Skin of body (tissue), 3 donors: ENCODE measurements at places on chromosomes 2 and 18. TPM values are rescaled to one million over a fixed set of nuclear protein-coding genes. Genes with fewer than 3 reads are reported as not detected.

Gene FNDC4
- 10.6 TPM for total RNA-seq

Gene ACKR3
- total RNA-seq: 27.3 TPM

Gene EVA1A
- 10.7 TPM for total RNA-seq

GRCh38 chr2:179239195-179239594 is 25.4 kb downstream of the SESTD1 start:
- no peak for DNase-seq

GRCh38 chr2:163757814-163758213 is 22.0 kb upstream of the FIGN start:
- DNase-seq: no peak

GRCh38 chr2:167794554-167795255 is 452.7 kb downstream of the STK39 start:
- DNase-seq: no peak

GRCh38 chr2:159904127-159904958 is 106.3 kb upstream of the CD302 start:
- no peak for DNase-seq

GRCh38 chr2:65204461-65205210 is 23.0 kb upstream of the ACTR2 start:
- no peak for DNase-seq

- DNase-seq: no peak
These were observed 298.4 kb downstream of the MYCN start for GRCh38 chr2:16238786-16239185.

GRCh38 chr2:105912081-105912480 is 167.4 kb downstream of the NCK2 start:
- no peak for DNase-seq

DNA sequence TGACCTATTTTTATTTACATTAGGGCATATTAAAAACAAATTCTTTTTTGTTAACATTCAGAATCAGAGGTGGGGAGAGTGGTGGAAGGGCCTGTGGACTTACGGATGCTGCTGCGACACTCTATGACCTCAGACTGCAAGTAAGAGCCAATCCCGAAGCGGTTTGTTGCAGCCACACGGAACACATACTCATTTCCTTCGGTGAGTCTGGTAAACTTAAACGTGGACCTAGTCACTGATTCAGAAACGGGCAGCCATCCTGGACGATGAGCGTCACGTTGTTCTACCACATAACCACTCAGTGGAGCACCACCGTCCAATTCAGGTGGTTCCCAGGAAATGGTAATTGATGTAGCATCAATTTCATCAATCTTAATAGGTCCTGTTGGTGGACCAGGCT is 61.9 kb downstream of the PLEKHA3 start:
- no peak for DNase-seq

DNA sequence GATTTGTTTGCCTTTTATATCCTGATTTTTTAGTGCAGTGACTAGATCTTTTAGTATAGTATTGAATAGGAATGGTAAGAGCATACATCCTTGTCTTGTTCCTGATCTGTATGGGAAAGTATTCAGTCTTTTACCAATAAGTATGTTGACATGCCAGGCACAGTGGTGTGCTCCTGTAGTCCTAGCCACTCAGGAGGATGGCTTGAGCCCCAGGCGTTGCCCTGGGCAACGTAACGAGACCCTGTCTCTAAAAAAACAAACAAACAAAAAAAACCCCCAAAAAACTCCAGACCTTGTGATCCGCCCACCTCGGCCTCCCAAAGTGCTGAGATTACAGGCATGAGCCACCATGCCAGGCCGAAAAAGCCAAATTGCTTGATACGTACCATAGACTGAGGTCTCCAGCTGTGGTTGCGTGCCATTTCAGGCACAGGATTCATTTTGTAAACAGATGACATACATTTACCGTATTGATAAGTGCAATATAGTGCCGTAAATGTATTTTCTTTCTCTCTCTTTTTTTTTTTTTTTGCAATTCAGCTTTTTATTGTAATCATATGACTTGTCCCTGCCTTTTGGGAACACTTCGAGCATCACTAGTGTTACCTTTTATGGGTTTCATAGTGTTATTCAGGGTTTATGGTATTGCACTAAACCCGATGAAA is 18.5 kb downstream of the BIRC6 start:
- DNase-seq: no peak

DNA sequence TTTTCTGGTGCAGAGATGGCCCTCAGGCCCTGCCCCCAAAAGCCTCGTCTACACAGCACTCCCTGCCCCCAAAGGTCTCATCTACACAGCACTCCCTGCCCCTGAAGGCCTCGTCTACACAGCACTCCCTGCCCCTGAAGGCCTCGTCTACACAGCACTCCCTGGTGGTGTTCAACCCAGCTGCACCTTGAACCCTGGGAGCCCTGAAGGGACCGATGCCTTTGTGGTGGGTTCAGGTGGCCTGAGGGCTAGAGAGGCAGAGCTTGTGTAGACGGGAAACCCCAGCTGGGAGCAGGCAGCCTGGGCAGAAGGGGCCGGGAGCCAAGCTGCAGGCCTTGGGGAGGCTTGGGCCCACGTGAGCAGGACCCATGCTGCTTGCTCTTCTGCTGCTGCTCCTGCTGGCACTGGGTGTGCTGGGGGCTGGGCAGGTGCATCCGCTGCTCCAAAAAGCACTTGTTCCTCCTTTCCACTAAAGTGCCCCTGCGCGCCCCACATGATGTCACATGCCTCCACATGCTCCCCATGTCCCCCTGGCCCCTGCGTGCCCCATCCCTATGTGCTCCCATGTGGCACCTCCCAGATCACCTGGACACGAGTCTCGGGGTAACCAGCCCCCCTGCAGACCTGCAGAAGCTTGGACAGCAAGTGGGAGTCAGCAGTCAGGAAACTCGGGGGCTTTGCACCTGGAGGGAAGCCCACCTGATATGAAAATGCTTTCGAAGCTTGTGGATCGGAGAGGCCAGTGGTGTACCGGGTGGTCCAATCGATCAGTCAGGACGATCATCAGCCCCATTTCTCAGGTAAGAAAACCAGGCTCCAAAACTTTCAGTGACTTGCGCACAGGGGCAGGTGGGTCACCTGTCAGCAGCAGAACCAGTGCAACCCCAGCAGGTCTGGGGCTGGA is 94.9 kb upstream of the CTDP1 start:
- no peak for DNase-seq

GRCh38 chr2:127194447-127194846 is 25.7 kb downstream of the CYP27C1 start:
- no peak for DNase-seq
